Activated CD4-positive, alpha-beta memory T cell treated with anti-CD3 and anti-CD28 coated beads, Interleukin-2, amount 10 ng/mL, durations not matched to agents 7 days and 5 days (primary cell): ENCODE measurements at places on chromosomes 12 and 14. TPM values are rescaled to one million over a fixed set of nuclear protein-coding genes. Genes with fewer than 3 reads are reported as not detected.
A peak's percentile ranks its signal among the peaks of the same experiment; 100 is the strongest.

KCNK10 gene
- not detected for total RNA-seq

CFAP251 gene
- total RNA-seq: 2.2 TPM

WNT1 gene
- total RNA-seq: 0.73 TPM

HPD gene
- not detected for total RNA-seq

ASB2 gene
- total RNA-seq: 99.3 TPM

KRT6B gene
- total RNA-seq: not detected

NTF3 gene
- total RNA-seq: not detected

CLEC2A gene
- total RNA-seq: not detected

DCAF11 gene
- total RNA-seq: 94.1 TPM

SIX1 gene
- total RNA-seq: 1.3 TPM

CRIP1 gene
- 875 TPM for total RNA-seq

DNA sequence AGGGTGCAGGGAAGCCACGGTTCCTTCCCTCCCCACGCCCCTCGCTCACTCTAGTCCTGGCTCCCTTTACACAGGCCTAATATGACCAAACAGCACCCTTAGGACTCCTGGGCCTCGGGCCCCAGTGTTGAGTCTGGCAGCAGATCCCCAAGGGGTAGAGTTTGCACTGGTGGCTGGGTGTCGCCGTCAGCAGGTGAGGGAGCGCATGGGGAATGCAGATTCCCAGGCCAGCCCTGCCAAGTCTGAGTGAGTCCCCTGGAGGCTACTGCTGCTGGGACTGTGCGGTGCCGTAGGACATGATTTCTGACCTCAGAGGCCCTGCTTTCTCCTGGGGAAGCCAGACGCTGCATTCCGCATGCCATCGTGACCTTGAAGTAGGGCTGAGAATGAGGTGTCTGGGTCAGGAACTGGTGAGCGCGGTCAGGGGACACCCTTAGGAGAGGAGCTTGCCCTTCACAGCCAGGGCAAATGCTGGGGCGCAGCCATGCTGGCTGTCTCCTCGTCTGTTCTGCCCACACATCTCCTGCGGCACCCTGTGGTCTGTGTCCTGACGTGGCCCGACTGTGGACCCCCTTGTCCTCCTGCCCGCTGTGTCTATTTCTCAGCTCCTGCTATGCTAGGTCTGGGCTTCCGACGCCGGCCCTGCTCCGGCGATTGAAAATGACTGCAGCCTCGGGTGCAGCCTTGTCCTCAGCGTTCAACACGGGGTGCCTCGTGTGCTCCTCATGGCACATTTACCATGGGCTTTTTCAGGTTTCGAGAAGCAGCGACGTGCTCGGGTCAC, 37.6 kb upstream of the PRMT8 start:
- H3K36me3 ChIP-seq: no peaks in the 10 kb centered on the region
- peaks cover 31% of the 10 kb centered on the region for H3K27me3 ChIP-seq
- no peak for DNase-seq
- no peak overlapping the region for H3K27ac ChIP-seq
- peaks cover 1% of the 10 kb centered on the region for H3K4me1 ChIP-seq

GRCh38 chr14:23066368-23066767, 9.0 kb upstream of the CDH24 start:
- no peak overlapping the region for H3K27ac ChIP-seq
- no peak overlapping the region for H3K4me3 ChIP-seq
- DNase-seq: no peak
- peaks cover 67% of the 10 kb centered on the region for H3K36me3 ChIP-seq
- no peaks in the 10 kb centered on the region for H3K27me3 ChIP-seq

DNA sequence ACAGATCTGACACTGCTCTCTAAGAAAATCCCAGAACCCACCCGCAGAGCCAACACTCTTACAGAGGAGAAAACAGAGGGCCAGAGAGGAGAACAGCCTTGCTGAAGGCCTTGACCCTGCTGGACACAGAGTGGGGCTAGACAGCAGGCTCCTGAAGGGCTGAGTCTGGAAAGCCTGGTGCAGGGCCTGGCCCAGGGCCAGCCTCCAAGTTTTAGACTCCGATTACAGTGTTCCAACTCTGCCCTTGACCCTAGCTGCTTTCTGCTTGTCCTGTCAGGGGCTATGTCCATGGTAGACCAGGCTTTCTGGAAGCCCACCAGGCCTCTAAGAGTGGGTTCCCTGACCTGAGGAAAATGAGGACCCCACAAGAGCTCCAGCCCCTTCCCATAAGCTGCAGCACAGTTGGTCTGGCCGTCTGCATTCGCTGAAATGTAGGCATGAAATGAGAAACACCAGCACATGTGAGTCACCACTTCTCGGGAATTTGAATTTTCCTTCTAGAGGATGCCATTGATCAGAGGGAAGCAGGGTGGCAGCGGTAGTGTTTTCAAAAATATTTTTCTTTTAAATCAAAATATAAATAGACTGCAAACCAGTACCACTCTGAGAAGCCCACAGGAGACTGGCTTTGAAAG, 154.4 kb downstream of the CALM1 start:
- H3K27me3 ChIP-seq: no peaks in the 10 kb centered on the region
- no peak overlapping the region for H3K27ac ChIP-seq
- H3K4me3 ChIP-seq: no peak overlapping the region
- no peaks in the 10 kb centered on the region for H3K36me3 ChIP-seq
- no peak for DNase-seq
- no peaks in the 10 kb centered on the region for H3K4me1 ChIP-seq

- H3K36me3 ChIP-seq: no peaks in the 10 kb centered on the region
- H3K4me3 ChIP-seq: no peak overlapping the region
- no peak overlapping the region for H3K27ac ChIP-seq
- no peak for DNase-seq
- H3K27me3 ChIP-seq: no peaks in the 10 kb centered on the region
- H3K4me1 ChIP-seq: peaks cover 7% of the 10 kb centered on the region
Measured at GRCh38 chr12:53428741-53429140, 5.1 kb downstream of the AMHR2 start.

DNA sequence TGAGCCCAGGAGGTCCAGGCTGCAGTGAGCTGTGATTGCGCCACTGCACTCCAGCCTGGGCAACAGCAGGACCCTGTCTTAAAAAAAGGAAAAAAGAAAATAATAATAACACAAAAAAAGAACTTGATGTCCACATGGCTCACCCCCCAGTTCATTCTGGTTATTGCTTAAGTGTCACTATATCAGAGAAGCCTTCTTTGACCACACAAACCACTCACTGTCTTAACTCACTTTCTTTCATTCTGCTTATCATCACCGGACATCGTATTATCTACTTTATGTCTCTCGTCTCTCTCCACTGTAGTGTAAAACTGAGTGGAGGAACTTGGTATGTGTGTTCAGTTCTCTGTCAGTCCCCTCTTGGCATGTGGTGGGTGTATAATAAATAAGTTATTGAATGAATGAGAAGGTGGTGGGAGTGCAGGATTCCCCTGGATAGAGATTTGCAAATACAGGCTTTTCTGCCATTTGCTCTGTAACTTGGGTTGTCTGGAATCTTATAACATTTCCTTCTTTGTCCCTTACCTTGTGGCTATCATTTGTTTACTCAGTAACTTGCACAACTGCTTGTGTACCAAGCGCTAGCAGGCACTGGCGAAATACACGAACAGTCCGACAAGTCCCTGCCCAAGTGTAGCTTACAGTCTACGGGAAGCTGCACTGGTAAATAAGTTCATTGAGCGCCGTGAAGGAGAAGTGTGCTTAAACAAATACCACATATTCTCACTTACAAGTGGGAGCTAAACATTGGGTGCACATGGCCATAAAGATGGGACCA, 86.6 kb upstream of the TRAF3 start:
- H3K4me1 ChIP-seq: no peaks in the 10 kb centered on the region
- no peaks in the 10 kb centered on the region for H3K27me3 ChIP-seq
- H3K27ac ChIP-seq: no peak overlapping the region
- H3K36me3 ChIP-seq: no peaks in the 10 kb centered on the region
- H3K4me3 ChIP-seq: no peak overlapping the region
- DNase-seq: no peak

DNA sequence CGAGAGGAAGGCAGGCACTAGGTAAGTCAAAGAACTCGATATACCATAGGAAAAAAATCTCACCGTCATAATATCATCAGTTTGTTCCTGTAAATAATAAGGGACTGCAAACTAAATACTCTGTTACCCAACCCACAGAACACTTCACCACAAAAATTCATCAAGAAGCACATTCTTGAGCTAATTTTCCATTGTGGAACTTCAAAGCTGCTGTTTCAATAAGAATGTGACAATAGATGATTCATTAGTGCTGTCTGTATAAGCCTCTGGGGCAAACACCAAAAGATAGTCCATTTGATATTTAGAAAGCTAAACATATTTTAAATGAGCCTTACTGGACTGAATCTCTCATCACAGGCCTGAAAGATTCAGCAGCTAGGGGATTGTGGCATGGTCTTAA, 219.4 kb downstream of the KSR2 start:
- no peak for DNase-seq
- no peak overlapping the region for H3K4me3 ChIP-seq
- no peak overlapping the region for H3K27ac ChIP-seq
- H3K27me3 ChIP-seq: no peaks in the 10 kb centered on the region
- no peaks in the 10 kb centered on the region for H3K36me3 ChIP-seq

GRCh38 chr12:31682136-31682962, 22.9 kb downstream of the ETFBKMT start:
- H3K4me1 ChIP-seq: peaks cover 14% of the 10 kb centered on the region
- no peaks in the 10 kb centered on the region for H3K27me3 ChIP-seq
- peak; percentile 74 for DNase-seq
- H3K27ac ChIP-seq: no peak overlapping the region

- H3K4me3 ChIP-seq: peak overlapping the region; percentile 81
- peak overlapping the region; percentile 74 for H3K27ac ChIP-seq
- peaks cover 12% of the 10 kb centered on the region for H3K27me3 ChIP-seq
- DNase-seq: peak; percentile 79
Measured at GRCh38 chr14:73491256-73492042, 716 bp downstream of the RIOX1 start.

DNA sequence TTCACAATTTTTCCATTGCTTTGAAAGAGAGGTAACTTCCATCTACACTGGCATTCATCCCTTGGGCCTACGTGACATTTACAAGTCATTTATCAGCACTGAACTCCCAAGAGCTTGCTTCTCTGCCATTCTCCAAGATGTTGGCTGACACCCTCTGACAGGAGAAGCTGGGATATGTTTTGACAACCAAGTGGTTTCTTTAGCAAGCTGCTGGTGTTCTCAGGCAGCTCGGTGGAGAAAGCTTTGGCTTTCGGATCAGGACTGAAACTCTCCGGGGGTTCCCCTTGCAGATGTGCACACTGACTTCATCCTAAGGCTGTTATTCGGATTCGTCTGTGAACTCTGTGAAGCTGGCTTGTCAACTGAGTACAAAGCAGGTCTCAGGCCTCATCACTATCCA, 15.7 kb downstream of the KCNA5 start:
- H3K27me3 ChIP-seq: peaks cover 18% of the 10 kb centered on the region
- H3K4me1 ChIP-seq: no peaks in the 10 kb centered on the region
- no peak for DNase-seq
- no peaks in the 10 kb centered on the region for H3K36me3 ChIP-seq
- no peak overlapping the region for H3K4me3 ChIP-seq

GRCh38 chr12:12803186-12803585, 10.0 kb upstream of the DDX47 start:
- no peaks in the 10 kb centered on the region for H3K27me3 ChIP-seq
- H3K4me1 ChIP-seq: peaks cover 54% of the 10 kb centered on the region
- H3K36me3 ChIP-seq: peaks cover 3% of the 10 kb centered on the region
- peak overlapping the region; percentile 37 for H3K4me3 ChIP-seq

GRCh38 chr12:84585776-84586395, 326.7 kb downstream of the SLC6A15 start:
- H3K4me3 ChIP-seq: no peak overlapping the region
- no peaks in the 10 kb centered on the region for H3K36me3 ChIP-seq
- H3K4me1 ChIP-seq: no peaks in the 10 kb centered on the region
- H3K27me3 ChIP-seq: no peaks in the 10 kb centered on the region
- no peak overlapping the region for H3K27ac ChIP-seq
- DNase-seq: no peak

DNA sequence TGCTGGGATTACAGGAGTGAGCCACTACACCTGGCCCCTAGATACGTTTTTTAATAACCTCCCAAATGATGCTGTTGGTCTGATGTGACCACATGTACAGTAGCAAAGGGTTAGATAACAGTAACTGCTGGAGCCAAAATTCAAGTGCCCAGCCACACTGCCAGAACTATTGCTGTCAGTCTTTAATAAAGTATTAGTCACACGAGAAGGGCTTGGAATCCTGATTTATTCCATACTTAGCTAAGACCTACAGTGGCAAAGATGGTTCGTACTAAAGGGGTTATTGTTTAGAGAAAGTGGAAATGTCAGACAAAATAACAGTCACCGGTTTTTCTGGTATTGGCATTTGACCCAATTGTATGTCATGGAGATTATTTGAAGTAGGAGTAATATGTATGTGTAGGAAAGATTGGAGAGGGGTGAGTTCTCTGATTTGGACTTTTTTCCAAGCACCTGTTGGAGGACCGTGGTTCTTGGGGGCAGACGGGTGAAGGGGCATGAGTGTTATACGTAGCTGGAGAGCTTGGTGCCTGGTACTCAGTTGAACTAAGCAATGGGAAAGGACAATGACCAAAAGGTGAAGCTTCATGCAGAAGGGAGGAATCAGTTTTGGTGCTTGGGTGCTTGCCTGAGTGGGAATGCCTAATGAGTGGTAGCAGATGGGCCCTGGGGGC, 9.7 kb downstream of the TUBA1C start:
- H3K36me3 ChIP-seq: peaks cover 46% of the 10 kb centered on the region
- no peak overlapping the region for H3K27ac ChIP-seq
- H3K4me3 ChIP-seq: no peak overlapping the region
- DNase-seq: no peak
- H3K4me1 ChIP-seq: peaks cover 10% of the 10 kb centered on the region

DNA sequence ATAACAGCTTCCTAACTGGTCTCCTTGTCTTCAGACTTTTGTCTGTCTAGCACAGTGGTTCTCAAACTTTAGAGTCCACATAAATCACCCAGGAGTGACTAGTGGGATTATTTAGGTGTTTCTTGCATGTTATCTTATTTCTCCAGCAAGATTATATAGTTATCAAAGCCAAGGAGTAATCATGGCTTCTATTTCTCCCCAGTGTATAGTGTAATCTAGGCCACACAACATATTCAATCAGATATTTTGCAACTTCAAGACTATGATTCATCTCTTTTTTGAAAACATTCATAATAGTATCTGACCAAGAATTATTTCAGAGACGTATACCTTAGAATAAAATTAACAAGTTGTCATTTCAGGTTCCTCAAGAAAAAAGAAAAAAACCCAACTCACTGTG, 131.9 kb downstream of the CEP83 start:
- H3K27me3 ChIP-seq: no peaks in the 10 kb centered on the region
- peaks cover 21% of the 10 kb centered on the region for H3K4me1 ChIP-seq
- DNase-seq: no peak
- peaks cover 54% of the 10 kb centered on the region for H3K36me3 ChIP-seq

GRCh38 chr12:38825006-38825405, 80.4 kb downstream of the CPNE8 start:
- H3K27me3 ChIP-seq: no peaks in the 10 kb centered on the region
- H3K4me3 ChIP-seq: no peak overlapping the region
- no peak overlapping the region for H3K27ac ChIP-seq
- DNase-seq: no peak
- peaks cover 3% of the 10 kb centered on the region for H3K36me3 ChIP-seq

DNA sequence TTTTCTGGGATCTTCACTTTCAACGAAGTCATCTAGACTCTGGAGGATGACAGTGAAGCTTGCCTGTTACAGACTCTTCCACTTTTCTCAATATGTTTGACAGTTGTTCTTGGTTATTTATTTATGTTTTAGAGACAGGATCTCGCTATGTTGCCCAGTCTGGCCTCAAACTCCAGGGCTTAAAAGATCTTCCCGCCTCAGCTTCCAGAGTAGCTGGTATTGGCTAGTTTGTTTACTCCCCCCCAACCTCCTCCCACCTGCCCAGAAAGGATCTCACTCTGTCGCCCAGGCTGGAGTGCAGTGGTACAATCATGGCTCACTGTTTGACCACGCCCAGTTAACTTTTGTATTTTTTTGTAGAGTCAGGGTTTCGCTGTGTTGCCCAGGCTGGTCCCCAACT, 3.3 kb downstream of the SPATS2 start:
- H3K36me3 ChIP-seq: peaks cover 8% of the 10 kb centered on the region
- H3K4me3 ChIP-seq: no peak overlapping the region
- H3K27me3 ChIP-seq: no peaks in the 10 kb centered on the region
- peaks cover 45% of the 10 kb centered on the region for H3K4me1 ChIP-seq
- no peak for DNase-seq
- H3K27ac ChIP-seq: no peak overlapping the region
